ENCODE measurements at places on chromosomes 4 and X.

GRCh38 chr4:5572114-5572513, 136.2 kb downstream of the EVC2 start:
- no peak for DNase-seq

DNA sequence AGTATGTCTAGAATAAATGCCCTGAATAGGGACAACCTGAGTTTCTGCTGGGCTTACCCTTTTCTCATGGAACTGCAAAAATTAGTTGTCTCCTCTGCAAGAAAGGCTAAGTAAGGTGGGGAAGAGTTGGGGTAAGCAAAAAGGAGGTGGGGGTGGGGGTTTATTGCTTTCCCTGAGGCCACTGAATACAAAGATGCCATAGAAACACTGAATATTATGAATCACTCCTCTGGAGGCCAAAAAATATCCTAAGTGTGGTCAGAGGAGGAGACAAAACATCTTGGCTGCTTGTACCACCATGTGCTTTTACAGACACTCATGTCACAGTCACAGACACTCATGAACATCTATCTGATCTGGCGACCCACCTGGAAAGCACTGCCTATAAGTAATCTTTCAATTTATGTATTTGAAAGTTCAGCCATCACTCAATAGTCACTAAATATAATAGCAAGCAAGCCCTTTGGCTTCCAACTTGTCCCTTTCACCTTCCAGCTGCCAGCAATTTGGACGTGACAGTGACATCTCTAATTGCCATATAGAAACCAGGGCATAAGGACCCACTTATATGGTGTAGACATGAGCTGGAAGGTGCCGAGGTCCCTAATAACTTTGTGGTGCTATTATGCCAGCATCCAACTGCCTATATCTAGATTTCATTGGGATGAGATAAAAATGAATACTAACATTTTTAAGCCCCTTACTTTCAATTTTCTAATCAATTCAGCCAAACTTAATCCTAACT, 122.7 kb upstream of the CBR4 start:
- no peak for DNase-seq

GRCh38 chr4:164136180-164136616, 617.7 kb upstream of the SMIM31 start:
- DNase-seq: no peak

GRCh38 chr4:162797108-162797507, 369.6 kb downstream of the NAF1 start:
- DNase-seq: no peak

DNA sequence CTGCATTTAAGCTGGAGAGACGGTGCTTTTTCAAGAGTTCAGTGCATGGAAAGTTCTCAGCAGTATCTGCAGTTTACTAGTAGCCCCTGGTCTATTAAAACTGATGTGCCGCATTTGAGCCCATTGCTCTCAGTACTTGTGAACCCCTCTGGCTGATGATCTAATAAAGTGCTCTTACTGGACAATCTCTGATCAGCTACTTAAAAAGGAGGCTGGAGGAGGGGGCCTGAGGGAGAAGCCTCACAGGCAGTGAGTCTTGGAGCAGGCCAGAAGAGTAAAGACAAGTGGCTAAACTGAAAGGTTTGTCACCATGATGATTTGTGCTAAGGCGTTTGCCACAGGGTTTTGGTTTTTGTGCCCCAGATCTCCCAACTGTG, 138.5 kb downstream of the ARX start:
- no peak for DNase-seq

DNA sequence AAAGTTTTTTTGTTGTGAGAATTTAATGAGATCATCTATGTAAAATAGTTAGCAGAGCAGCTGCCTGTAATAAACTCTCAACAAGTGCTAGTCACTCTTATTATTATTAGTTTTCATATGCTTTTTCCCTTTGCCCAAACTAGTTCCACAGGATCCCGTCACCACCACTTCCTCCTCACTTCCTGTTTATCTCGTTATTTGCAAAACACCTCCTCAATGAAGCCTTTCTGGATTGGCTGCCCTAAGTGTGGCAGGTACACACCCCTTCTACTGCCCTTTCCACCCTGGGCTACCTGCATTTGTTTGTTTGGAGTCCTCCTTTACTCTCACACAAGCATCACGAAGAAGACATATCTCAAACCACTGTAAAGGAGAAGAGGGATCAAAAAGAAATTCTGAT, 54.4 kb upstream of the KLF3 start:
- no peak for DNase-seq

DNA sequence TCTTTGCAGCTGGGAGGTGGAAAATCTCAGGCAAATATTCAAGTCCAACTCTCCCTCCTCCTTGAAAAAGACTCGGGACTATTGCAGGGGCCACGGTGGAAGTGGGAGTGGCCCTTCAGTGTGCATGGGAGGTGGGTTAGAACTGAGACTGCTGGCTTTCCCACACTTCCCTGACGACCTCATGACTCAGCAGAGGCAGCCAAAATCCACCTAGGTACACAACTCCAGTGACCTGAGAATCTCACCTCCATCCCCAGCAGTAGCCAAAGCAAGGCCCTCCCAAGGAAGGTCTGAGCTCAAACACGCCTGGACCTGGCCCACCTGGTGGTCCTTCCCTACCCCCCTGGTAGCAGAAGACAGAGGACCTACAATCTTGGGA, 6.2 kb upstream of the UGT2B17 start:
- no peak for DNase-seq

DNA sequence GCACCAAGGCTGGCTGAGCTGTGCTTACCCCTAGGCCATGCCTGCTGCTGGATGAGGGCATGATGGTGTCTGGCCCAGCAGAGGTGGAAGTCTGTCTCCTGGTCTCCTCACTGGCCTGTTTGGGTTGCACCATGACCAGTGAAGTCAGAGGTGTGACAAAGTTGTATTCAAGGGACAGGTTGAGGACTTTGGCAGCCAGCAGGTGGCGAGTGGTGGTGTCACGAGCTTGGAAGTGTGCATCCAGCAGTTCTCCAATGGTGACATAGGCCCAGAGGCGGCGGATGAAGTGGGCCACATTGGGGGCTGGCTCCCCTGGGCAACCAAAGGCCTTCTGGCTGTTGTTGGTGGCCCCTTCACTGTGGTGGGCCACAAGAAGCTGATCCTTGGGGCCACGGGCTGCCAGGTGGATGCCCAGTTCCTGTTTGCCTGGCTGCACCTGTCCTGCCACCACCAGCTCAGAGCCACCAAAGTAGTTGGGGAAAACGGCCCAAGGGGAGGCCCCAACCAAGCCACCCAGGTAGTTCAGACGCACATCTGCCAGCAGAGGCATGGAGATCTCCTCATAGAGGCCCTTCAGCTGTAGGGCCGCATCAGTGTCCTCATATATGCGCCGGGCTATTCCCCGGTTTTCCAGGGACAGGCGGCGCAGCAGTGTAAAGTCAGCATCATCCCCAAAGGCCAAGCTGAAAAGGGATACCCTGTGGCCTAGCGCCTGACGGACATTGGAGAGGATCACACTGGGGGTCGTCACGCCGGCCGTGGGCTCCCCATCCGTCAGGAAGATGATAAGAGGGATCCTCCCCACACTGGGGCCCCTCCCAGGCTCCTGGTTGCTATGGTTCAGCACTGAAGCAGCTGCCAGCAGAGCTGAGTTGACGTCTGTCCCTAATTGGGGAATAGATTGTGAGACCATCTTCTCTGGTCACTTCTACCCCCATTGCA, 39.7 kb downstream of the ITIH6 start:
- no peak for DNase-seq

DNA sequence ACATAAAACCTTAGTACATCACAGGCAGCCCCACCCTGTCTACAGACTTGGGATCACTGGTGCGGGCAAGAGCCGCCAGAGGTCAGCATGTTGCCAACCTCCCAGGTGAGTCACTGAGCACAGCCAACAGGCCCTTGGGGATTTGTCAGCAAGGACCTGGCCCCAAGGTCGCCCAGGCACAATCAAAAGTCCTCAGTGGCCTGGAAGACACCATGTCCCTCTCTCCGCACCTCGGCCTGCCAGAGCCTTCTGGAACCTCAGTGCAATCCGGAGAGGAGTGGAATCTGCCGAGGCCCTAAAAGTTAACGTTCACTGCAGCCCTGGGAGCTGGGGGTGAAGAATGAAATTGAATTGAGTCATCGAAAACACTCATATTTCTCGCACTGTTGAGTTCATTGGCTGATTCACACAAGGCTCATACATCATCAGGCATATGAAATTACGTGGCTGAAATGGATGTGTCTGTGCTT, 74.3 kb downstream of the WFS1 start:
- DNase-seq: no peak

DNA sequence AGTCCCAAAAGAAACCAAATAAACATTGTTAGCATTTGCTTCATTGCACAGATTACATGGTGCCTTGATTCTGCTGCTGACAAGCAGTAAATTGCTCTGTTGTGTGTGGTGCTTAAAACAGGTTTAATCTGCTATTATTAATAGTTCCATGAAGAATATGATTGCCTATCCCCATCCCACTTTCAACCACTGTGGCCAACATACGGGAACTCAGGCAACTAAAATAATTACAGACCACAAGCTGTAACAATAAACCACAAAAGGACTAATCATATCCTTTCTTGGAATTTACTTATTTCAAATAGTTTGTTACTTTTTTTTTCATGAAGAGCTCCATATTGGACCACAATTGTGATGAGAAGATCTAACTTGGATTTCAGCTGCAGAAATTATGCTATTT, 131.5 kb downstream of the PACRGL start:
- DNase-seq: no peak

DNA sequence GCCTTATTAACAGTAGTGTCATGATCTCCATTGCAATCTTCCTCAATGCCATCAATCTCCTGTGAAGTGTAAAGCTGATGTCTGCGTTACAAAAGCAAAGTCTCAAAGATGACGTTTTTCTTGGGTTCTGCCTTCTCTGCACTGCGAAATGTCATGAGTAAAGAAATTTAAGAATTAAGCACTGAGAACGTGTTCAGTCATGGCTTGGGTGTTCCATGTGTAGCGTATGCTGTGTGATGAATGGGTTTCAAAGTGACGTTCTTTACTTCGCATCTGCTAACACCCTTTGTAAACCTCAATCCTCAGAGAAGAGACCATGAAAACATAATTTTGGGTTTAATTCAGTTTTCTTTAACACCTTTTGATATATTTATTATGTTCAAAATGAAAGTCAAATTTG, 999 bp downstream of the NAP1L5 start:
- DNase-seq: no peak

- no peak for DNase-seq
These were observed 188.4 kb upstream of the VEGFC start for GRCh38 chr4:176981074-176981473.

- no peak for DNase-seq
These were observed 41.0 kb upstream of the AGA start for GRCh38 chr4:177483271-177483670.

Measured in endothelial cell (in vitro differentiated cells).